Activated CD4-positive, alpha-beta T cell treated with anti-CD3 and anti-CD28 coated beads, Interleukin-2, amount 50 U/mL, for 48 hours (primary cell): ENCODE measurements at places on chromosomes 5 and 9.

DNA sequence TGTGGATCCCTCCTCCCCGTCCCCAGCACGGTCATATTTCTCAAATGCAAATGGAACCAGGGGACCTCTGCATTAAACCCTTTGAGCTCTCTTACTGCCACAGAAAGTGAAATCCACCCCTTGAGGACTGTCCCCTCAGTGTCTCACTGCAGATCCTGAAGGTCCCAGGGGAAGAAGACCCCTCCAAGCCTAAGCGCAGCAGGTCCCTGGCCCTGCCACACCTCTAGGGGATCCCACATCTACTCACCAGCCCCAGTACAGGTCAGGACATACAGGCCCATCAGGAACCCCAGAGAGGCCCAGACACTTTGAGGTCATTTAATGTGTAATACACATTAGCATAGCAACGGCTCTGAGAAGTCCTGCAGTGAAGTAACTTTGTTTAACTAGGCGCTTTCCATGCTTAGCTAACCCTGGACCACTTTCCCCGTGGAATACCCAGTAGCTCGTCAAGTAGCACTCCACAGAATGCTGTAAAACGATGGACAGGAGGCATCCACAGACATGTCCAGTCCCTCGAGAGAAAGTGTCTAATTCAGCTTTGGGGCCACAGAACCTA, 54.7 kb upstream of the ALDH1B1 start:
- DNase-seq = no peak

DNA sequence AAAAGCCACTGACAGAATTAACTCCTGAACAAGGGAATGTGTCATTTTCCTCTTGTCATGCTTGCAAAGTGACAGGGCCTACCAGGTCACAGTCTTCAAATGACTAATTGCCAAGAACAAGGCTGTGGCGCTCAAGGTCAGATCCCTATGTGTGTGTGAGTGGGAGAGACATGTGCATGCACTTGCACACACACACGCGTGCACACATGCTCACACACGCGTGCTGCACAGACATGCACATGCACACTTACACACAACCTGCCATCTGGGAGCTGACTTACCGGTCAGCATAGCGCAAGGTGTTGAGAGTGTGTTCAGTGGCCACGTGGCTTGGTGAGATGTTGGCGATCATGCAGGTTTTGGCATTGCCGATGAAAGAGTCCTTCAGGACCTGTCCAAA, 69.8 kb downstream of the KIF24 start:
- DNase-seq = no peak

DNA sequence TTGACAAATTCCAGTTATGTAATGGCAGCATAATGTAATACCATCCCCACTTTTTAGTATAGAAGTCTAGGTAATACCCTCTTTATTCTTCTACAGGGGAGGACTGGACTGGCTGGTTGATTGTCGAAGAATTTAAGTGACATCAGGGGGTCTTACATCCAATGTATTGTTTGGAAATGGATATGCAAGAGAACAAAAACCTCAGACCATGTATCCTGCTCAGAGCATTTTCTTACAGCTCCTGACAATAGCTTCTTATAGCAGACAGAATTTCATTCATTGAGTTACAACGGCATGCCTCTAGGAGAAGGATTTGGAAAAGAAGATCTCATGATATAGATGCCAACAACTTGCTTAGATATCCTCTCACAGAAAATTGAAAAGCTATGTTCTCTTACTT, 2032.3 kb downstream of the EFNA5 start:
- no peak for DNase-seq

- DNase-seq = no peak
Observed at GRCh38 chr9:118295413-118295812, 591.2 kb downstream of the TLR4 start.

GRCh38 chr5:96963267-96963666, 27.4 kb downstream of the LNPEP start:
- DNase-seq = no peak

DNA sequence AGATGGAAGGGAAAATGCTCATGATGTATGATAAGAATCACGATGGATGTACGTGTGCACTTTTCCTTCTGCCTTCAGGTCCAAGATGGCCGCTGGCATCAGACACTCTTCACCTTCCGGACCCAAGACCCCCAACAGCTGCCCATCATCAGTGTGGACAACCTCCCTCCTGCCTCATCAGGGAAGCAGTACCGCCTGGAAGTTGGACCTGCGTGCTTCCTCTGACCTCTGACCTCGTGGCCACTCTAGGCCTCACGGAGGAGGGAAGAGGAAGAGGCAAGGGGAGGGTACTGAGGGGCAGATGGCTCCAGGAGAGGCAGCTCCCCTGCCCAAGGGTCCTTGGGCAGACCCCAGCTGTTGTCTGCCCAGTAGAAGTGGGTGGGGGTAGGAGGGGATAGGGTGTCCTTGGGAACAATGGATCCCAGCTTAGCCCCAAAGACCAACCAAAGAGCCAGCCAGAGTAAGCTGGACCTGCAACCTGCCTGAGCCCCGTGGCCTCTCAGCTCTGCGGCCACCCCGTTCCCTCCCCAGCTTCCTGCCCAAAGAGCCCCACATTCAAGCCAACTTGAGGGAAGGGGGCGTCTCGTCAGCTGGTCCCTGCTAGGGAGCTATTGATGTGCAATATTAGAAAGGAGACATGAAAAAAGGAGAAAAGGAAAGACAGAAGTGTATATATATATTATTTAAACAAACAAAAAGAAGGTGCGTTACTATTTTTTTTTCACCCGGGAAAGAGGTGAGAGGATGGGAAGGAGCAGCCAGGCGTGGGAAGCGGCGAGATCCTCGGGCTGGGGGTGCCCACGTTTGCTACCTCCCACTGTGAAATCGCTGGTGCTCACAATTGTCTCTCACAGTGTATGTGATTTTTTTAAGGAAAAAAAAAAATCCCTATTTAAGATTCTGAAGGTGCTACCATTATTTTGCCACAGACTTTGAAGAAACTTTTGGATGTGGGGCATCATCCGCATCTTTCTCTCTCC, 12.1 kb upstream of the ORM1 start:
- DNase-seq = no peak

DNA sequence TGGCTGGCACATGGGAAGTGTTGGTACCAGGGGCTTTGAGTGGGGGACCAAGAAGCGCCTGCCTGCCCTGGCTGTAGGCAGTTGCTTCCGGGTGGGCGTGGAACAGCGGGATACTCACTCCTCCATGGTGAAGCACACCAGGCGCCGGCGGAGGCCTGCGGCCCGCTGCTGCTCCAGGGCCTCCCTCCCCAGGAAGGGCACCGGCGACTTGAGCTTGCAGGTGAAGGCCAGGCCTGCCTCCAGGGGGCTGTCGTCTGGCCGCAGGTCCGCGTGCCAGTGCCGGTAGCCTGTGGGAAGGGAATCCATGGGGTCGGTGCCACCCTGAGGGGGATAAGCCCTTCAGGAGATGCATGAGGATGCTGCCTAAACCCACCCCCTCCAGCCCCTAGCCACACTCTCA, 34.3 kb downstream of the DBH start:
- DNase-seq = no peak

DNA sequence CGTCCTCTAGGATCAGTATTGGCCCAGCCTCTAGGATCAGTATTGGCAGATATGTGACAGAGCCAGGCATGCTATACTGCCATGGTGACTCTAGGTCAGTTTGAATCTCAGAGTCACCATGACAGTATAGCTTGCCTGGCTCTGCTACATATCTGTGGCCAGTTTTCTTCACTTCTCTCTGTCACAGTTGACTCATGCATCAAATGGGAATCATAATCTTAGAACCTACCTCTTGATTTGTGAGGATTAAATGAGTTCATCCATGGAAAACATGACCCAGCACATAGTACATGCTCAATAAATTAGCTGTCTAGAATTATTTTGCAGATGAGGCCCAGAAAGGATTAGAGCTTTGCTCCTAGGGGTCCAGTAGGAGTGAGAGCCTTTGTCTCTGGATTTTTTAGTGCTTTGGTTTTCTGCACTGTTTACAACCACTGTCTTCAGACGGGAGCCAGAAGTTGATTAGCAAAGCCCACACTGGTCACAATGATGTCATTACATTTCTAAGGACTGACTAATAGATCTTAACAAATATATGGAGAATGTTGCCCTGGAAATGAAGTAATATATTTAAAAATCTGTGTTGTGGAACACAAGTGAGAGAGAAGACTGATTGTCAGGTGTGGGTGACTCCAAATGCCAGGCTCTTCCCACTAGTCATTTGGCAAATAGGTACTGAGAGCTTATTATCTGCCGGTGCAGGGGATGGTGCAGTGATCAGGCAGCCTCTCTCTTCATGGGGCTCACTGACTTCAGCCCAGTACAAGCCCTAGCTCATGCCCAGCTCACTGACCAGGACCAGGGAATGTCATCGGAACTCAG, 76.0 kb downstream of the COL15A1 start:
- no peak for DNase-seq

DNA sequence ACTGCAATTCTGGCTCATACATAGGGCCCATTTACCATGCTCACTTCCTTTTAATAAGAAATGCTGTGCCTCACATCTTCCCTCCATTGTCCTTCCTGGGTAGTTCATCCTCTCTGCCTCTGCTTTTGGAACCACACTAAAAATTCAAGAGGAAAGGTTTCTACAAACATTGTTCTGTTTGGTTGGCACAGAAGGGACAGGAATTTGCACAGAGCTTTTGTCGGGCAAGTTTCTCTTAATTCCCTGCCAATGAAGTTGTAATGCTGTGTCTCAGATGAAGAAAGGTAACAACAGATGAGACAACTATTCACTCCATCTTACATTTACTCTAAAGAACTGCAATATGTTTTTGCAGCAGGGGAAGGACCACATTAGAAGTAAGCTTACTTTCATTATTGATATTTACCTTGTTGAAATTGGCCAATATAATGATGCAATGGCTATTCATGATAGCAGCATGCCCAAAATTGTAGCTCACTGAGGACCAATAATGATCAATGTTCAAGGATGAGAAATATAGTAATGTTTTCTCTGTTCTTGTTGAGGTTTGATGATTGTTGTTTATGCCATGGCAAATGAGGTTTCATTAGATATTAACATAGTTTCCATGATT, 82.5 kb upstream of the HMHB1 start:
- no peak for DNase-seq

DNA sequence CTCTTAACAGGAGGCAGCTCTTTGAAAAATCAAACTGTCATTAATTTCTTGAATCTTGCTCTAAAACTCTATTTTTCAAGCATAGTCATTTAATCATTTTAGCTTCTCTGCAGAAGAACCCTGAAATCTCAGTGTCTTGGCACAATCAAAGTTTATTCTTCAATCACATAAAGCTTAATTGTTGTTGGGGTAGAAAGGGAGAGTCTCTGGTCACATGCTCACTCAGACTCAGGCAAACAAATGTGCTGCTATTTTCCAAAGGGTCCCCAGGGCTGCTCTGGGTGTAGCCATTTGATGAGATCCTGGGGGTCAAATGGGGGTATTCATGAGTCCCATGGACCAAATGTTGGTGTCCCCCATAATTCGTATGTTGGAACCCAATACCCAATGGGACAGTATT, 114.8 kb downstream of the MSX2 start:
- DNase-seq = no peak

DNA sequence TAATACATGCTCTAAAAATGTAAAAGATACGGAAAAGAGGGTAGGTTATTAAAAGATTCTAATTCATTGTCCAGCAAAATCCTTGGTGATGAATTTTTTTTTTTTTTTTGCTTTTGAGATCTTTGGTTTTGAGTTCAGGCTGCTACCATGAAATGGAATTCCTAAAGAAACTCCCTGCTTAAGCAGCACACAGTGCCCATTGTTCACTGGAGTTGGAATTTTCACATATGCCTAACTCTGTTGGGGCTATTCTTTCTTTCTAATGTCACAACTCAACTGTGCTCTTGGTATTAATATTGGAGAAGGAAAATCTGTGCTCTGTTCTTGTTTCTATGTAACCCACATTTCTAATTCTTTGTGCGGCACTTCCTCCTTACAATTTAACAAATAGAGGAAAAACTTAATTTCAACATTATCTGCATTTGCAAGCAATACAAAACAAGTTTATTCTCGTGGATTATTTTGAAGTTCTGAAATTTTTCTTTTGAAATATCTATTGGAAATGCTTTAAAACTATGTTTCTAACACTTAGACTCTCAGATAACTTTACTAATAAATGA, 21.6 kb downstream of the MATR3 start:
- DNase-seq = no peak

DNA sequence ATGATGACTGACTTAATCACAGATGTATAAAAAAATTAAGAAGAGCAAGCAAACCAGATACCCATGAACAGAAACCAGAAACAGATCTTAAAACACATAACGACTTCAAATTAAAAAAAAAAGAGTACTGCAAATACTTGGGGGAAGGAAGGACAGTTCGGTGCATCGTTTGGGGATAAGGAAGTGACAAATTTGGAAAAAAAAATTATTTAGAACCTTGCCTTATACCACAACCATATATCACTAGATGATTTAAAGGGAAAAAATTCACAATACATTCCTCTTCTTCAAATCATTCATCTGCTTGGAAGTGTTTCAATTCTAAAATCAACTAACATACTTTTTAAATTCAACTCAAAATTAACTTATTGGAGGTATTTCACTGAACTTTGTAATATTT, 1038.6 kb upstream of the DMAC1 start:
- no peak for DNase-seq
